IMR-90 (cell line): ENCODE measurements at places on chromosomes 16 and 17. TPM values are rescaled to one million over a fixed set of nuclear protein-coding genes. Genes with fewer than 3 reads are reported as not detected.

GRCh38 chr16:89717688-89718505 is 2.8 kb downstream of the VPS9D1 start:
- no peak for DNase-seq

- DNase-seq: peak; percentile 73
Measured at GRCh38 chr17:6574687-6575595, 18.6 kb upstream of the PITPNM3 start.

- no peak for DNase-seq
Measured at GRCh38 chr16:80077696-80078095, 463.1 kb upstream of the DYNLRB2 start.

DNA sequence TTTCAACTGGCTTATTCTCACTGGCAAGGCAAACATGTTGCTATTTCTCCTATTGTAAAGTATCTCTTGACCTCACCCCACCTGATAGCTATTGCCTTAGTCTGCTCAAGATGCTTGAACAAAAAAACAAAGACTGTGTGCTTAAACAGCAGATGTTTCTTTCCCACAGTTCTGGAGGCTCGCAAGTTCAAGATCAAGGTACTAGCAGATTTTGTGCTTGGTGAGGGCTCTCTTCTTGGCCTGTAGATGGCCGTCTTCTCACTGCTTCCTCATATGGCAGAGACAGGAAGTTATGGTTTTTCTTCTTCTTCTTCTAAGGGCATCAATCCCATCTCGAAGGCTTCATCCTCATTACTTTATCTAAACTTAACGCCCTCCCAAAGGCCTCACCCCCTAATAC is 109.7 kb upstream of the CLEC3A start:
- DNase-seq: no peak

- DNase-seq: no peak
Measured at GRCh38 chr16:81831722-81832126, 52.6 kb downstream of the PLCG2 start.

GRCh38 chr17:59409336-59410048 is 78.0 kb downstream of the YPEL2 start:
- DNase-seq: no peak

- no peak for DNase-seq
Measured at GRCh38 chr17:28554565-28554964, 2.1 kb upstream of the UNC119 start.

DNA sequence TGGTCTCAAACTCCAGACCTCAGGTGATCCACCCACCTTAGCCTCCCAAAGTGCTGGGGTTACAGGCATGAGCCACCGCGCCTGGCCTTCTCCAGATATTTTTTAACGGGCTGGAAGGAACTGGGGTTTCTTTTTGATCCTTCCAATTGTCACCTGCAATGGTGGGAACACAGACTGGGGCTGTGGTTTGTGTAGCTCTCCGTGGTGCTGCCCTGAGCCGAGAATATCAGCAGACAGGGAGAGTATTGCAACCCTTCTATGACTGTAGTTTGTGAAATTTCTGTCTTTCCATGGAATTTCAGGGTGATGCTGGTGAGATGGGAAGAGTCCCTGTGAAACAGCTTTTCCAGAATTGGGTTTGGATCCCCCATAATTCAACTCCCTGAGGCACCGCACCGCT is 263.5 kb downstream of the ENGASE start:
- DNase-seq: no peak

DNA sequence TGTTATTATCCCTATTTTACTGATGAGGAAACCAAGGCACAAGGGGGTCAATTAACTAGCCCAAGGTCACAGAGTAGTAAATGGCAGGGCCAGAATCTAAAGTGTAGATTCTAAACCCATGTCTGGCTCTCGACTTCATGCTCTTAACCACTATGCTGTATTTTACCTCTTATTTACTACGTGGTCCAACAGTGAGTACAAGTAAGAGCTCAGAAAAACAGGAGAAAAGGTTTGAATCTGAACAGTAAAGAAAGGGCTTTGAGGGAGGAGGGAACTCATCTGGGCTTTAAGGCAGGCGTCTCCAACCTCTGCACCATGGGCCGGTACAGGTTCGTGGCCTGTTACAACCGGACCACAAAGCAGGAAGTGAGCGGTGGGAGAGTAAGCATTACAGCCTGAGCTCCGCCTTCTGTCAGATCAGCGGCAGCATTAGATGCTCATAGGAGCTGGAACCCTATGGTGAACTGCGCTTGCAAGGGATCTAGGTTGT is 62.9 kb downstream of the SMURF2 start:
- no peak for DNase-seq

GRCh38 chr16:47310792-47311211 is 150.1 kb downstream of the ITFG1 start:
- DNase-seq: no peak

- no peak for DNase-seq
Measured at GRCh38 chr17:60137731-60138130, 12.0 kb upstream of the CA4 start.

DNA sequence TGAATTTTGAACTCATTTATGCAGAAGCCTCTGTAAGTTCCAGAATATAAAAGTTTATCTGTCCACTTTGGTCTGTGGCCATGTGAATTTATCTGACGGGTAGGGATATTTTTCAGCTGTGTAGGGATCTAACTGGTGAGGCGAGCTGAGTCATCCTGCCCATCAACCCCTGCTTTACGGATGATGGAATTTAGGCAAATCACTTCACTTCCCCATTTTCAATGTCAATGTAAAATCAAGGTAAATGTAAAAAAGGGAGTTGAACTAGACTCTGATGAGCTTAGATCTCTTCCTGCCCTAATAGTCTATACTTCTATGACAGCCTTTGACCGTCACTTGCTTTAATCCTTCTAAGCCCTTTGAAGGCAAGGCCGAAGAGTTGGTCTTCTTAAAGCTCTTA is 2.6 kb downstream of the SLC16A6 start:
- DNase-seq: no peak

The SMPD3 gene
- not detected in 2 replicates for total RNA-seq

The ANKFN1 gene
- total RNA-seq: under 0.01 TPM in 1 of 2 replicates, not detected in the other

The UMOD gene
- not detected in 2 replicates for total RNA-seq

The SLC5A10 gene
- total RNA-seq: not detected in 2 replicates

The NACA2 gene
- not detected in 2 replicates for total RNA-seq

The NFATC2IP gene
- 8.1 and 10.0 TPM in 2 replicates for total RNA-seq

The C1QTNF8 gene
- not detected in 2 replicates for total RNA-seq
